Fibroblast of skin of scalp (primary cell): ENCODE measurements at places on chromosomes 4 and X.

- DNase-seq = no peak
Observed at GRCh38 chr4:188214861-188215260, 75.6 kb downstream of the TRIML1 start.

DNA sequence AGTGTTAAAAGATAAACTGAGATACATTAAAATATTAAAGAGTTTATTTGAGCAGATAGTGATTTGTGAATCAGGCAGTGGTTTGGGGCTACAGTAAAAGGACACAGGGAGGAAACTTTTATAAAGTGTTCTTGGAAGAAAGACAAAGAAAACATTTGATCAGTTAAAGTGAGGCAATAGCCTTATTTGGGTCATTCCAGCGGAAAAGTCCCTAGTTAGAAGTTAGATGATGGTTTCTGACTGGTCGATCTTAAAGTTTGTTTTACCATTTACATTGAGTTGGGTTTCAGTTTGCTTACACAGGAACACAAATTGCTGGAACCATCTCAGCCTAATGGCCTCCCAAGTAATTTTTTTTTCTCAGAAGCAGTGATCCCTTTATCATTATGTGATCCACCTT, 69.7 kb downstream of the PPP1R2C start:
- DNase-seq = no peak

- no peak for DNase-seq
Observed at GRCh38 chrX:5650904-5651303, 577.8 kb downstream of the NLGN4X start.

GRCh38 chr4:71296945-71297344, 41.9 kb upstream of the SLC4A4 start:
- DNase-seq = no peak

- DNase-seq = no peak
Observed at GRCh38 chrX:41716767-41717473, 7.1 kb upstream of the GPR82 start.

DNA sequence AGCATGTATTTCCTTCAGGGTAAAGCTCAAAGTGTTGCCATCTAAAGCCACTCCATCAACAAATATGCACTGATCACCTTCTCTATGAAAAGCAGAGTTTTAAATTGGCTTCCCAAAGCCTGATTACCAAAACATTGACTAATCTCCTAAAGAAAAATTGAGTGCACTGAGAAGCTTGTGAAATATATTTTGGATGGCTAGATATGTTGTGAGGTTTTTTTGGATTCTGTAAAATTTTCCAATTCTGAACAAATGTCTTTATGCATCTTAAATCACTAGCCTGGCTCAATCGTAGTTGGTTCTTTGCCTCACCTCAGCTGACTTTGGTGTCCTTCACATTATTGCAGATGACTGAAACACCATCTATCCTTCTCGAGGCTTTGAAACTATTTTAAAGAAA, 14.9 kb upstream of the EXOSC9 start:
- DNase-seq = no peak

- DNase-seq = no peak
Observed at GRCh38 chr4:12846368-12846767, 637.8 kb downstream of the RAB28 start.

DNA sequence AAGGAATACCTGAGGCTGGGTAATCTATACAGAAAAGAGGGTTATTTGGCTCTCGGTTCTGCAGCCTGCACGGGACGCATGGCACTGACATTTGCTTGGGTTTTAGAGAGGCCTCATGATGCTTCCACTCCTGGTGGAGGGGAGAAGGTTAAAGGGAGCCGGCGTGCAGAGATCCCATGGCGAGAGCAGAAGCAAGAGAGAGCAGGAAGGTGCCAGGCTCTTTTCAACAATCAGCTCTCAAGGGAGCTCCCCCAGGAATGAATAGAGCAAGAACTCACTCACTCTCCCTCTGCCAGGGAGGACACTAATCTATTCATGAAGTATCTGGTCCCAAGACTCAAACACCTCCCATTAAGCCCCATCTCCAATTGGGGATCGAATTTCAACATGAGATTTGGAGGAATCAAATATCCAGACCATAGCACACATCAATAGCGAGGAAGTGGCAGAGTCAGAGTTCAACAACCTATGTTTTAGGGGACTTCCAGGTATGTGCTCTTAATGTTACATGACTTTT, 109.8 kb downstream of the SORBS2 start:
- no peak for DNase-seq

DNA sequence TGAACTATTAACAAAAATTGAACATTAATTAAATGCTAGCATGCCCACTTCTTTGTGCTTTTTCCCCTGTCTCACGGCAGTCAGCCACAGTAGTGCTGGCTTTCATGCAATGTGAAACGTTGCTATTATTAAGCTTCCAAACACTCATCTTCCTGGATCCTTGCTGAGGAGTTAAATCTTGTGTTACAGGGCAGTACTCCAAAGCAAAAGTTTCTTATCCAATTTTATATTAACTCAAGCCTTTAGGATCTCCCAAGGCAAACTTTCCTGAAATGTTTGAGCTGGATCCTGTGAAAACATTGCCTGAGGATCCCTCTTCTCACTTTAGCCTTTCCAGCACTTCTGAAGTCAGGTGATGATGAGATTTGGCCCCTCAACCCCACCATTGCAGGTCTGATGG, 1454.8 kb downstream of the FSTL5 start:
- no peak for DNase-seq

GRCh38 chr4:66906314-66906713, 639.0 kb downstream of the CENPC start:
- DNase-seq = no peak

GRCh38 chr4:10730590-10730989, 46.0 kb upstream of the CLNK start:
- no peak for DNase-seq

DNA sequence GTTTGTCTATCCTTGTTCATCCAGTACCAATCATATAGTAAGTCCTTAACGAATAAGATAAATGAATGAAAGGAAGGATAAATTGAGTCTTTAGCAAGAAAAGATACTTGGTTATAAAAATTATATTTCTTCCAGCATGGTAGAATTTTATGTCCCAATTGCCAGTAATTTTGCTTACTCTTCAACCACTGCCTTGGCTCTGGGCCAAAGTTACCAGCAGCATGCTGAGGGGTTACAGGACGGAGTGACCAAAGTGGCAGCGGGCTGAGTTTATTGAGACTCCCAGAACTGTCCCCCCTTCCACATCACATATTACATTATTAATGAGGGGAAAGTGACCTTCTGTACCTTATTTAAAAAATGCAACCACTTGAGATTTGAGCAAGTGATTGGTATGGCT, 121.7 kb downstream of the RASGEF1B start:
- no peak for DNase-seq

DNA sequence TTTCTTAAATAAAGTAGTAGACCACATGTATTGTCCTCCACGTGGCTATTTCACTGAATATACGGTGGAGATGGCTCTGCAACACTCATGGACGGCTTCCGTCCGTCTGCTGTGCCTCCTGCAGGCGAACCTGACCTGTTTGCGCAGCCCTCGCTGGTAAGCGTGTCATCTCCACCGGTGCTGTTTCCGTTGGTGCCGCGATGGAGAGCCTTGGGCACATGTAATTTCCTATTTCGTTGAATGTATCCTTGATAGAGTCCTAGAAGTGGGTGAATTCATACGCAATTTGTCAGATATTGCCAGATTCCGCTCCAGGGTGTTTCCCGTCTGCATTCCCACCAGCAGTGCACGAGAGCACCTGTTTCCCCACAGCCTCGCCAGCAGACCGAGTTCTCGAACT, 48.5 kb downstream of the HTT-AS start:
- no peak for DNase-seq

GRCh38 chr4:168723569-168723968, 226.7 kb downstream of the PALLD start:
- DNase-seq = peak; percentile 56

GRCh38 chr4:117889978-117890377, 144.3 kb upstream of the NDST3 start:
- no peak for DNase-seq

- DNase-seq = no peak
Observed at GRCh38 chrX:17603196-17603595, 134.1 kb upstream of the SCML1 start.

DNA sequence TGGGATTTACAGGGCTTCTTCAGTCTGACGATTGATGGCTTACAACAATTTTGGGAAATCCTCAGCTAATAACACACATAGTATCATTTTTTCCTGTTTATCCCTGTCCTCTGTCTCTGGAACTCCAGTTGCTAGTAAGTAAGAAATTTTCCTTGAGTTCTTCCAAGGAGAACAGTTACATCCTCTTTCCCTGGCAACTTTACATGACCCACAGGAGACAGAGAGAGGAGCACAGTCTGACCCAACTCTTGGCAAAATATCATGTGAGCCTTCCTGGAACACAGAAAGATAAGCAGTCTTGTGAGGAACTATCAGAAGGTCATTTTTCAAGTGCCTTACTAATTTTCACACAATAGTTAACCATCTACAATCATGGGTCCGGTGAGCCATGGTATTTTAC, 578.7 kb upstream of the PABPC4L start:
- DNase-seq = no peak

DNA sequence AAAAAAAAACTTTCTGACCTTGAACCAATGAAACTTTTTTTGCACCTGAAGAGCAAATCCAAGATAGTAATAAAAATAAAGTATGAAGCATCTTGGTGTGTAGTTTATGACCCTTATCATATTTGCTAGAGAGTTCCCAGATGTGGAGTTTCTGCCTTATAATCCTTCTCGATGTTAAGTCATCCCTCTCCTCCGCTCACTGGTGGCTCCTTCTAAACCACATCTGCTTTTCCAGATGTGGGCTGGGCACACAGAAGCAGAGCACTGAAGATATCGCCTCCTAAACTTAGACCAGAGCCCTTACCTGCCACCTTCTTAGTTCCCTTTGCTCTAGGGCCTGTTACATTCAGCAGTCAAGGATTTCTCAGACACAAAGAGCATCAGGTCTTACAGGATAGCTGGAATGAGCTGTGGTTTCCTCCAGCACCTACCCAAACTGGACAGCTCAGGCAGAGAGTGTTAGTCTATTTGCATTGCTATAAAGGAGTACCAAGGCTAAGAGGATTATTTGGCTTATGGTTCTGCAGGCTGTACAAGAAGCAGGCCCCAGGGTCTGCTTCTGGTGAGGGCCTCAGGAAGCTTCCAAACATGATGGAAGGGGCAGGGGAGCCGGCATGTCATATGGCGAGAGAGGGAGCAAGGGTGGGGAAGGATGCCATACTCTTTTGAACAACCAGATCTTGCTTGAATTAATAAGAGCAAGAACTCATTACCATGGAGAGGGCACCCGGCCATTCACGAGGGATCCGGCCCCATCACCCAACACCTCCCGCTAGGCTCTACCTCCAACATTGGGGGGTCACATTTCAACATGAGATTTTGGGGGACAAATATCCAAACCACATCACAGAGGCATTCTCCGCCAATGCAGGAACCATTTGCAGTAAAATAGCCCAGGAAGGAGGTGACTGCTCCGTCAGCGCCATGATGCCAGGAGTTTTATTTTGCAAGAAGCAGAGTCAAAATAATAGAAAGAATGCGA, 75.6 kb upstream of the HELT start:
- DNase-seq = no peak

DNA sequence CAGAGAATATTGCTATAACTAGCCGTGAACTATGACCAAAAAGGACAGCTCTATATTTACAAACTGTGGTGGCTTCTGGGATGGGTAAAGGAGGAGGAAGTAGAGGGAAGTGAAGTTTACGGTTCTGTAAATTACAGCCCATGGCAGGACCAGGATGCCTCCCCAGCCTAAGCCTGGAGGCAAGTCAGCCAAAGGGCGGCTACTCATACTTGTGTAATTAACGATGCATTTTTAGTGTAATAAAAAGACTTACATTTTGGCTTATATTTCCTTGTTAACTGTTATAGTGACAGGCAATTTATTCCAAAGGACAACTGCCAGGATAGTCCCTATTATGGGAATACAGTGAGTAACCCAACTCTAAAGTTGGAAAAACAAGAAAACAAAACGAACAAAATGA, 139.9 kb upstream of the OTUD4 start:
- DNase-seq = no peak

GRCh38 chr4:2813446-2814405, 20.8 kb downstream of the SH3BP2 start:
- no peak for DNase-seq

- DNase-seq = peak; percentile 95
Observed at GRCh38 chr4:169229571-169230028, 41.2 kb downstream of the SH3RF1 start.

DNA sequence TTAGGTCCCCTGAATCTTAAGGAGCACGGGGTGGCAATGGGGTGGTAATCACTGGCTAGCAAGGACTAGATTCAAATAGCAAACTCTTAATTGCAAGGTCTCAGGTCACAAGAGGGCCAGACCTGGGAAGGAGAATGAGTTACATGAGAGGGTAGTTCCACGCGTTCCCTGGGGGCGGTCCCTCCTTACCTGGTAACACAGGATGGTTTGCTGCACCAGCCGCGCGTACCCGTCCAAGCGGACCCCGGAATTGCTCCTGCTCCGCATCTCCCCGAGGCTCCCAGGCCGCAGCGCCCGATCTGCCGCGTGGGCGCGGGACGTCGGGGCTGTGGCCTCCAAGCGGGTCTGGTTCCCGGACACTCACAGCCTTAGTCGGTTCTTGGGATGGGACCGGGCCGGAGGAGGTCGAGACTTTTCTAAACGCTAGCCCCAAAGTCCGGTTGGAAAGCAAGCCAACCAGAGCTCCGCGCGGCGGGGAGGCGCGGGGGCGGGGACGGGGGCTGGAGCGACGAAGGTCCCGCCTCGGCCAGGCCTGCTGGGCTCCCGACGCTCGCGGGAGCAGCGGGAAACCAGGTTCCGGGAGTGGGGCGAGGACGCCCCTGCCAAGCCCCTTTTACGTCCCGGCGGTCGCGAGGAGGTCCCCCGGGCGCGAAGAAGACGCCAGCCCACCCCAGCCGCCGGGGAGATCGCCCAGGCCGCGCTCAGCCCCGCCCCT, at the start of gene PHKA2:
TSS of gene PHKA2 (minus strand) at position 449 of the 715 bp plus-strand sequence. CDS start at position 267, 182 bp downstream.
- DNase-seq = peak; percentile 54

- DNase-seq = no peak
Observed at GRCh38 chrX:109643687-109644086, 18.7 kb upstream of the KCNE5 start.

- DNase-seq = no peak
Observed at GRCh38 chrX:17471121-17471520, 96.1 kb downstream of the NHS start.

- DNase-seq = no peak
Observed at GRCh38 chr4:56127716-56128115, 179.0 kb downstream of the CEP135 start.

GRCh38 chr4:161359491-161359890, 804.3 kb downstream of the FSTL5 start:
- DNase-seq = no peak

GRCh38 chrX:133399411-133399810, 15.9 kb downstream of the GPC4 start:
- DNase-seq = no peak

DNA sequence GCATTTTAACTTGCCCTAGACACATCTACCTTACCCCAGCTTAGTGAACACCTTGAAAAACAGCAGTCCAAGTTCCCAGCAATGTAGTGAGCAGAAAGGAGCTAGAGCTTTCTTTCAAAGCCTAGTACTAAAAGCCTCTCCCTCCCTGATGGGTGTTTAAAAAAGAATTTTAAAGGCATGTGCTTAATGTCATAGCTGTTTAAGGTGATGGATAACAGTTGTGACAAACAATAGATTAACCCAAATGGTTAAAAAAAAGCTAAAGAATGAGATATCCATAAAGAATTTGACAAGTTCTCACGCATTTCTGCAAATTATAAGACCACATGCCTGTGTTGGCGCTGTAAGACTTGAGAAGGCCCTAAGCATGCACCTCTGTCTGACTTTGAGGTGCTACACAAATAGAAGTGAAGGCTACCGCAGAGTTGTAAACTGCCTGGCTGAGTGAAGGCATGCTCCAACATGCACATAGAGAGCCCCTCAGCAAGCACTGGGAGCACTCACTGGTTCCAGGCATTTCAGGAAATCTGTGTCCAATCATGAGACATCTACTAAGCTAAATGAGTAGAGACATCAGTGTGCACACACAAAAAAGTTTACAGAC, 94.0 kb downstream of the PHF8 start:
- peak; percentile 1 for DNase-seq
